ENCODE measurements at places on chromosomes 3 and 15.

DNA sequence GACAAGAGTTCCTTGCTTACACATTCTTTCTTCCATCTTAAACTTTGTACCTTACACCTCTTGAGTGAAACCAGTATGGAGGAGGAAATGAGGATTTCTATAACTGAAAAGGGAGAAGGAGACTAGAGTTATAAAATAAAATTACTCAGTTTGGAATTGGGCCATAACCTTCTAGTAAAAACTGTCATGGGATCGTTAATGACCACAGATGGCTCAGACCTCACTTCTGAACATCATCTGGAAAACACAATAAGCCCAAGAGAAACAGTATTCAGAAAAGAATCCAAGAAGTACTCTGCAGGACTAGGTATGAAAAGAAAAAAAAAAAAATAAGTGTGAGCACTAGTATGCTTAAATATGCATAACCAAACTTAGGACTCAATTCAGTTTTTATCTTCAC, 12.1 kb downstream of the GAP43 start:
- DNase-seq: no peak

GRCh38 chr3:126454437-126455198, 21.1 kb downstream of the ZXDC start:
- no peak for DNase-seq

GRCh38 chr3:150825916-150826377, 63.0 kb upstream of the SIAH2 start:
- no peak for DNase-seq

GRCh38 chr3:61863579-61863978, 302.2 kb downstream of the PTPRG start:
- no peak for DNase-seq

GRCh38 chr15:92619145-92620101, 36.2 kb downstream of the FAM174B start:
- no peak for DNase-seq

All from CD4-positive, alpha-beta T cell treated with Interleukin-4 for 1 hour (primary cell).